ENCODE measurements at places on chromosomes 5 and 9. TPM values are rescaled to one million over a fixed set of nuclear protein-coding genes. Genes with fewer than 3 reads are reported as not detected.

The TENT4A gene
- 20.8 TPM for polyA plus RNA-seq

The OGN gene
- polyA plus RNA-seq, result 2.1 TPM

The SUSD1 gene
- polyA plus RNA-seq, result 8.7 TPM

The C5orf58 gene
- not detected for polyA plus RNA-seq

The DCAF12 gene
- polyA plus RNA-seq, result 98.5 TPM

The IRX2 gene
- polyA plus RNA-seq, result 10.3 TPM

The ACTBL2 gene
- not detected for polyA plus RNA-seq

The NDUFS6 gene
- 95.6 TPM for polyA plus RNA-seq

The PPP2R2B gene
- 36.2 TPM for polyA plus RNA-seq

The TYRP1 gene
- 0.19 TPM for polyA plus RNA-seq

The SLC27A6 gene
- 0.68 TPM for polyA plus RNA-seq

The ITGA2 gene
- 1.0 TPM for polyA plus RNA-seq

The FAM200C gene
- polyA plus RNA-seq, result 3.9 TPM

The SPINK5 gene
- polyA plus RNA-seq, result not detected

The NOXA1 gene
- 7.3 TPM for polyA plus RNA-seq

The GABRP gene
- 0.68 TPM for polyA plus RNA-seq

The ZNF454 gene
- polyA plus RNA-seq, result 3.4 TPM

The TUSC1 gene
- 3.9 TPM for polyA plus RNA-seq

The FOXD4 gene
- polyA plus RNA-seq, result not detected

The PKD2L2 gene
- not detected for polyA plus RNA-seq

The SLC1A3 gene
- 202 TPM for polyA plus RNA-seq

The TOPORS gene
- 7.5 TPM for polyA plus RNA-seq

The LCN2 gene
- polyA plus RNA-seq, result not detected

The ANKRD55 gene
- polyA plus RNA-seq, result 0.48 TPM
